ENCODE measurements at places on chromosomes 7 and 10.

GRCh38 chr10:97333351-97333600 is 1.3 kb downstream of the FRAT2 start:
- DNase-seq: no peak

DNA sequence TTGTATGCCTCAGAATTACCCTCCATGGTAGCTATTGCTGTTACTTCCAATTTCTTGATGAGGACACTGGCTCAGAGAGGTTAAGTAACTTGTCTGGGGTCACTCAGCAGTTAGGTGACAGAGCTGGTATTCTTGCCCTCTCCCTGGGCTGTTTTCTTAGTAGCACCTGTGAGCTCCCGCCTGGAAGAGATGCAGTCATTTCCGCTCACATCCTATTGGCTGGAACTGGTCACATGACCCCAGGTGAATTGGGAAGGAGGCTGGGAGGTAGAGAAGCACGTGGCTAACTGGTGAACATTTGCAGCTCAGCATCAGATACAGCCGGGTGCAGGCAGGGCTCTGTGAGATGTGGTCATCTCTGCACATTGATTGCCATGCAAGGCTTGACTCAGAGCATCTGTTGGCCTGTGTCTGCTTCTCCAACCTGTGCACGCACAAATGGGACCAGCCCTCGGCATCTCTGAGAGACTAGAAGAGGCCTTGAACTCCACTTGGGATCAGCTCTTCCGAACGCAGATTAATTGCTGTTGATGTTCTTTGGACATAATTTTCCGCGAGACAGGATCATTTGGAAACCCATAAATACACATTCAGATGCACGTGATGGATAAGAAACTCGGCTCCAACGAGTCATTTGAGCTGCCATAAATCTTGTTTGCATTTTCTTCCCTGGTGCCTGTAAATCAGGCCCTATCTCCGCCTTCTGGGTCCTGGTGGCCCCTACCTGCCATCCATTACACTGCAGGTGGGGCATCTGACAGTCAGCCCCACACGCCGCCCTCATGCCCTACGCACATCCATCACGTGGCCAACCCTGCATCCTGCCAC is 42.8 kb downstream of the MYL10 start:
- DNase-seq: no peak

- DNase-seq: no peak
Measured at GRCh38 chr7:117021366-117021765, 68.1 kb downstream of the ST7 start.

DNA sequence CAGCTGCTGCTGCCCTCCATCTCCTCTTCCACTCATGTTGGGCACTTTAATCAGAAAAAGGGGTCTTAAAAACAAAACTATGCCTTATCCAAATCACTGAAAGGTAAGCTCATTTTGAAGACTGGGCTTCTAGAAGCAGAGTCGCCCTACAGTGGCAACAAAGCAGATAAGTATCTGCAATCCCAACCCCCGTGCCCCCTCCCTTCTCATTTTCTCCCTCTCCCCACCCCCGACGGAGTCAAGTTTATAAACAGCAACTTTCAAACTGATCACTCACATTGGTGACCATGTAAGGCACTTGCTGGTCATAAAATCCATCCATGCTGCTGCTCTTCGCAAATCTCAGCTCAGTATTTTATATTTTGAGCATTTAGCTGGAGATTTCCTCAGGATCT is 738 bp downstream of the ETV1 start:
- DNase-seq: peak; percentile 14

- no peak for DNase-seq
Measured at GRCh38 chr7:149884541-149884940, 10.8 kb downstream of the ATP6V0E2 start.

GRCh38 chr10:1243486-1244234 is 187.5 kb downstream of the WDR37 start:
- no peak for DNase-seq

- no peak for DNase-seq
Measured at GRCh38 chr7:96685353-96685752, 24.3 kb downstream of the SEM1 start.

GRCh38 chr10:97011397-97011796 is 174.4 kb downstream of the SLIT1 start:
- no peak for DNase-seq

- no peak for DNase-seq
Measured at GRCh38 chr10:84047258-84048010, 91.9 kb upstream of the GHITM start.

DNA sequence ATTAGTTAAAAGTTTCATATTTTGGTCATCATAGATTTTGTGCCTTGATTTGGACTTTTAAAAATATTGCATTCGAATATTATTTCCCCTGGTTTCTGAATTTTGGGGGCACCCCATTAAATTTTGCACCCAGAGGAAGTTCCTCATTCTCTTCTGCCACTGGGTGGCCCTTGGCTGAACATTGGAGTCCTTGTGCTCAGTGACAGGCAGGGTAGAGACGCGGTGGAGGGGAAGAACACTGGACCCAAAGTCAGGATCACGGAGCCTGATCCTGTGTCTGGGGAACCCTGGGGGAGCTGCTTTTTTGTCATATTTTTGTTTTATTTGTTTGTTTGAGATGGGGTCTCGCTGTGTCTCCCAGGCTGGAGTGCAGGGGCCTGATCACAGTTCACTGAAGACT is 74.7 kb downstream of the MKI67 start:
- DNase-seq: no peak

- DNase-seq: no peak
Measured at GRCh38 chr7:74288034-74288881, 949 bp upstream of the CLIP2 start.

DNA sequence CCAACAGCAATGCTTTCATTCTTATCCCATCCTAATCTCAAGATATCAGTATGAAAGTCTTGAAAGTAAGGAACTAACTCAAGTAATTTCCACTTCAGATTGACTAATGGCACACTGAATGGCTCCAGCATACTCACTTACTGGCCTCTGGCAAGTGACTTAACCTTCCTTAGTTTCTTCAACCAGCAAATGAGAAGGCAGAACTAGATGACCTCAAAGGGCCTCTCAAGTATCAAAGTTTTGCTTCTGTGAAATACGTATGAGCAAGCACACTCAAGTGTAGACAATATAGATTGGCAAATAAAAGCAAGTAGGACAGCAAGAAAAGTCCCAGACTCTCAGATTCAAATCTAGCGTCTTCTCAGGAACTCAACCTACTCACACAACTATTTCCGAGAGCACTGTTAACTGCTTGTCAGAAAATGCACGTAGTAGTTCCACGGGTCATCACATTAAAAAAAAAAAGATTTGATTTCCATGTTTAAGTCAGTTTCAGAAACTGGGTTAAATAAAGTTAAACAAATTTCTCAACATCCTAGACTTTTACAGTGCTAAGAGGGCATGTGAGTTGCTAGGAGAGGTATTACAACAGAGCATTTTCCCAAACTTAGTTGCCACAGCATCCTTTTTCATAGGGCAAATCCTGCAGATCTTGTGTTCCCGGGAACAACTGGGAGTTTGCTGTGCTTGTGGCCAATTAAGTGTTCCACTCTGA is 276.9 kb upstream of the KLF14 start:
- DNase-seq: no peak

- no peak for DNase-seq
Measured at GRCh38 chr7:2781636-2782035, 62.5 kb downstream of the GNA12 start.

GRCh38 chr10:2650328-2650727 is 417.0 kb upstream of the PFKP start:
- peak; percentile 3 for DNase-seq

- DNase-seq: no peak
Measured at GRCh38 chr10:5805711-5806110, 7.5 kb downstream of the GDI2 start.

DNA sequence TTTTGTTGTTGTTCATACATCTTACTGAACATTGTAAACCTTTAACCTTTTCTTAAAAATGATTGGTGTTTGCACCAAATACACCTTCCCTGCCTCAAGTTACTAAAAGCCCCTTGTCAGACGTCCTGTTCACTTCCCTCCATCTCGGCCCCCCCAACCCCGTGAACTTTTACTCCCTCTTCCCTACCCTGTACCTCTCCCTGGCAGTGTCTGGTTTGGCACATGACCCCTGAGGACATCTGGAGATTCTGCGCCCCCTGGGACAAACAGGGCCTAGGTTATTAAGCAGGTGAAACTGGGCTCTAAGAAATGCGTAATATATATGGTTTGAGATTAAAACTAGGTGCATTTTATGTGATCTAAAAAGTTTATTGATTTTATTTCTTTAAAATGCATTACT is 1.4 kb downstream of the PPP2R2D start:
- no peak for DNase-seq

DNA sequence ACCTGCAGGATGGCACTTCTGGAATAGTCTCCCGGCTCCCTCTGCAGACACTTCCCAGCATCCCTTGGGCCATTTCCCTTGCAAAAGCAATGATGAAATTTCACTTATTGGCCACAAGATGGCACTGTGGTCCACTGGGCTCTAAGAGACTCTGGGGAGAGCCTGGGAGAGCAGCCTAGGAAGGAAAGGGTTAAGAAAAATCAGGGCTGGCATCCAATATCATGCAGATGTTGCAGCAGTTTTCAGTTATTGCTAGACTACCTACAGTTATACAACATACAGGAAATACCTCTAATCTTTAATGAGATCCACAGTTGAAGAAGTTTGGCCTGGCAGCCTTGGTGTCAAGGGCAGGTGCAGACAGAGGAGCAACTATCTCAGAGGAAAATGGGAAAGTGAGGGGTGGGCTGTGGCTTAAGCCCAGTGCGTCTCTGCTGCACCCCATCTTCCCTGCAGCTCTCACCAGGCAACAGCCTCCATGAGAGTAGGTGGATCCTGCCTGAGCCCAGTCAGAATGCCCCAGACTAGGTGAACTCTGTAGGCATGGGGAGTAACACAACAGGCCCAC is 100.2 kb upstream of the PRSS58 start:
- no peak for DNase-seq

GRCh38 chr10:115050375-115051010 is 42.7 kb upstream of the ATRNL1 start:
- DNase-seq: no peak

Data from NCI-H524 treated with DMSO at 0.1 percent for 48 hours (cell line).